ENCODE measurements at places on chromosomes 16 and 17.
A peak's percentile ranks its signal among the peaks of the same experiment; 100 is the strongest.

- peak; percentile 81 for DNase-seq
Observed at GRCh38 chr17:43599835-43600234, 53.7 kb upstream of the ETV4 start.

GRCh38 chr16:24936151-24936550 is 79.0 kb downstream of the ARHGAP17 start:
- DNase-seq: no peak

GRCh38 chr17:58402047-58402446 is 15.3 kb downstream of the RNF43 start:
- DNase-seq: peak; percentile 55

DNA sequence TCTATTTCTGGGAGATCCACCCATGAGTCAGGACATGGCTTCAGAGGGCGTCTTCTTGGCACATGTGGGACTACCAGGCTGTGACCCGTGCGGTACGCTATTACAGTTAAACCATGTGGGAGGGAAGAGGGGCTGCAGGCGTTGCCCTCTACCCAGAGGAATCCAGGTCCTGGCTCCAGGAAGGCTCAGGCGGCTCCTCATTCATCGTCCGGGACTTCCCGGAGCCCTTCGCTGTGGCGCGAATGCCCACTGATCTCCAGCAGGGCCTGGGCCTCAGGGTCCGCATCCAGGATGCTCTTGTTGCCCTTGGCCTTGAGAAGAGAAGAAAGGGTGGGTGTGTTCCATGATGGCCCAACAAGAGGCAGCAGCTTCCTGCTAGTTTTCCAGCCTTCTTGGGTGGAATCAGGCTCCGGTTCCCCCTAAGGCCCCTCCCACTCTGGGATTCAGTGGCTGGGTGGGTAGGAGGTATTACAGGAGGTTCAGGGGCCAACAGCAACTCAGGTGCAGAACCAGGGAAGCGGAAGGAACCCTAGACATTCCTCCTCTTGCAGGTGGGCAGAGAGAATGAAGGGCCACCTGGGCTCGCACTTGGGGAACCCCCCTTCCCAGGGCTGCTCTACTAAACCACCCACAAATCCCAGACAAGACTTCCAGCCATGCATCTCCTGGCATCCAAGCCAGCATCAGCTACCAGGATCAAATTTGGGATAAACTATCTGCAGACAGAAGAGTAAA is 24.6 kb downstream of the MEAK7 start:
- no peak for DNase-seq

DNA sequence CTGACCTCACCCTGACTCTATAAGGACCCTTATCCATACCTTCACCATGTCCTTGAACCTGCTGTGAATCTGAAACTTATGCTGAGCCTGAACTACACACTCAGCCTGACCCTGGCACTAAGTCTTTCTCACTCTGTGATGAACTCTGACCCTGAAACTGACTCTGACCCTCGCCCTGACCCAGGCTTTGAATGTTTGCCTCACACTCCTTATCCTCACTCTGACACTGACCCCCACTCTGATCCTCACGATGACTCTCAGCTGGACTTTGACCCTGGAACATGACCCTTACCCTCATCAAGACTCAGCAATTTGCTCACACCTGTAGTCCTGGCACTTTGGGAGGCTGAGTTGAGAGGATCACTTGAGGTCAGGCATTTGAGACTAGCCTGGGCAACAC is 4.4 kb downstream of the AHSP start:
- no peak for DNase-seq

DNA sequence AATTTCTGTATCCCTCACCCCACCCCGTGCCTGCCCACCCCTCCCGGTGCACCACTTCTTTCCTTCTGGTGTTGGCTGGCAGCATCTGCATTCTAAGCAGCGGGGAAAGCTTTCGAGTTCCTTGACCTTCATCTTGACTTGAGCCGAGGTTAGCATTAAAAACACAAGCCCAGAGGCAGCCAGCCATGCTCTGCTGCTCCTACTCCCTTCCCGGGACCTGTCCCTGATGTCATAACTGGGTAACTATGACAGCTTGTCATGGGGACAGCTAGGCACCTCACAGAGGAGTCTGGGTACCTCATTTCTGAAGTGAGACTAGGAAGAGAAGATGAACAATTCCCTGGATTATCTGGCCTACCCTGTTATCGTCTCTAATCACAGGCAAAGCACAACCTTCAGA is at the start of gene CFAP97D1:
Gene CFAP97D1, plus strand, starts transcription at position 301 of the 400 bp plus-strand sequence. Its CDS starts 28 bp downstream, at position 329.
- DNase-seq: no peak

- peak; percentile 89 for DNase-seq
Observed at GRCh38 chr17:8359769-8360168, 16.7 kb downstream of the KRABD2 start.

DNA sequence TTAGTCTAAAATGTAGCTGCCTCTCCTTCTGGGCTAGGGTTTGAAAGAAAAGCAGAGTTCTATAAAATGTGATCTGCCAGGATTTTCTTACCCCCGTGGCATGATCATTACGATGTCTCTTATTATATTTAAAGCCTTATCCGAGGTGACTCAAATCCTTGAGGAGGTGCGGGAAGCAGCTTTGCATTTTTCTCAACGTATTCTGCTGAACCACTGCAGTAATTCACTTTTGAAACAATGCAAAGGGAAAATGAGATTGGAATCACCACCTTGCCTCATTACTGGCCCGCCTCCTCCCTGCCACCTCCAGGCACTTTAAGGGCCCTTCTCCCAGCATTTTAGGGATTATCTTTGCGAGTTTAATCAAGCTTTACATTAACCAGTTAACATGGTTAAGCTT is 9.7 kb upstream of the NOG start:
- no peak for DNase-seq

GRCh38 chr17:45221081-45222013 is at the start of gene FMNL1:
Gene FMNL1, plus strand, starts transcription at chr17:45221885. Its CDS starts 240 bp downstream, at chr17:45222125.
- DNase-seq: no peak

DNA sequence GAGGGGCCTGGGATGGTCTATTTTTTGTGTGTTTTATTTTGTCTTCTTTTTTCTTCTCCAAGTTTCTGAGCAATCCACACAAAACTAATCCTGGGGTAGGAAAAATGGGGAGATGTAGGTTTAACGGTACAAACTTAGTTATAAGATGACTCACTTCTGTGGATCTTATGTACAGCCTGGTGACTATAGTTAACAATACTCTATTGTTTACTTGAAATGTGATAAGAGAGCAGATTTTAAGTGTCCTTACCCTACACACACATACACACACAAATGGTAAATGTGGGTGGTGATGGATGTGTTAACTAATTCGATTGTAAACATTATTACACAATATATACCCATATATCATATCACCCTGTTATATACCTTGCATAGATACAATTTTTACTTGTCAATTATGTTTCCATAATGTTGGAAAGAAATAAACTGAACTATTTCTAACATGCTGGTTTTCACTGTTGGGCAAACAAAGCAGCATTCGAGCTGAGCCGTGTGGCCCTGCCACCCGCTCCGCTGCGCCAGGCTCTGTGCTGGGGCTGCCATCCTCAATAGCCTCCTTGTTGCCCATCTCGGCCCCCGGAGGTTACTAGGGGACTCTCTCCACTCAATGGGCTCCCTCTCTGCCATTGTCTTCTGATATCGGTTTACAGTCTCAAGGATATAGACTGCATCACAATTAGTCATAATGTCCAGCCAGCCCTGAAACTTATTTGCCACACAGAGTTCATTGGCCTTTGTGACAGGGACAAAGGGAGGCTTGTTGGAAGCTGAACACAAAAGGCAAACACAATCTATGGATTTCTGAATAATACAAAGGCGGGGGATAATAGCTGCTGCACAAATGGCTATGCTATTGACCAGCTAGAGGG is 380.3 kb upstream of the MAF start:
- DNase-seq: no peak

DNA sequence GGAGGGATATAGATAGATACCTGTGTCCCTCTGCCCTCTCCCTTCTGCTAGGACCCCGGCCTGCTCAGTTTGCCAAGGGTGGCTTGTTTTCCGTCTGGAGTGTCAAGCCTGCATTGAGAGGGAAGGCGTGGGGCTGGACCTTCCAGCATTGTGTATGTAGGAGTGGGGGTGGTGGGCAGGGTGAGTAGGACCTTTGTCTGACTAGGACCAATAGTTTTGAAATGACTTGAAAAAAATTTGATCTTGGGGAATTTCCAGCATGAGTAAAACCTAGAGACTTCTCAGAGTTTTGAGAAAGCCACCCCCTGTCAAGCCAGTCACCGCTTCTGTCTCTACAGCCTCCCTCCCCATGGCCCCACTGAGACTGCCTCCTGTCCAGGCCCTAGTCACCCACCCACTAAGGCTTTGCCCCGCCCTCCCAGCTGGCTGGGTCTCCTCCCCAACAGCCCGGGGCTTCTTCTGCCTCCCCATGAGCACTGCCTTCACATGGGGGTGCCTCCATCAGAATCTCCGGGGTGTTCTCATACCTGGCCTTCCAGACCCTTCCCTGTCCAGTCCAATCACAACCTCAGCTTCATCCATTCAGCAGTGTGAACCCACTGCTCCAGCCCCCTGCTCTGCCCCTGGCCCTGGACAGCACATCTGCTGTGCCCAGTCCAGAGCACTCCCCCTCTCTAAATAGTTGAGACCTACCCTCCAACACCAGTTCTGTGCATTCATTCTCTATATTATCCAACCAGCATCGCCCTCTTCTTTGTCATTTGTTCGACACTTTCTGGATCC is 207.0 kb downstream of the MSI2 start:
- DNase-seq: peak; percentile 78

- DNase-seq: no peak
Observed at GRCh38 chr16:50501251-50501650, 46.9 kb upstream of the NKD1 start.

- DNase-seq: no peak
Observed at GRCh38 chr17:68349157-68349556, 57.9 kb downstream of the ARSG start.

DNA sequence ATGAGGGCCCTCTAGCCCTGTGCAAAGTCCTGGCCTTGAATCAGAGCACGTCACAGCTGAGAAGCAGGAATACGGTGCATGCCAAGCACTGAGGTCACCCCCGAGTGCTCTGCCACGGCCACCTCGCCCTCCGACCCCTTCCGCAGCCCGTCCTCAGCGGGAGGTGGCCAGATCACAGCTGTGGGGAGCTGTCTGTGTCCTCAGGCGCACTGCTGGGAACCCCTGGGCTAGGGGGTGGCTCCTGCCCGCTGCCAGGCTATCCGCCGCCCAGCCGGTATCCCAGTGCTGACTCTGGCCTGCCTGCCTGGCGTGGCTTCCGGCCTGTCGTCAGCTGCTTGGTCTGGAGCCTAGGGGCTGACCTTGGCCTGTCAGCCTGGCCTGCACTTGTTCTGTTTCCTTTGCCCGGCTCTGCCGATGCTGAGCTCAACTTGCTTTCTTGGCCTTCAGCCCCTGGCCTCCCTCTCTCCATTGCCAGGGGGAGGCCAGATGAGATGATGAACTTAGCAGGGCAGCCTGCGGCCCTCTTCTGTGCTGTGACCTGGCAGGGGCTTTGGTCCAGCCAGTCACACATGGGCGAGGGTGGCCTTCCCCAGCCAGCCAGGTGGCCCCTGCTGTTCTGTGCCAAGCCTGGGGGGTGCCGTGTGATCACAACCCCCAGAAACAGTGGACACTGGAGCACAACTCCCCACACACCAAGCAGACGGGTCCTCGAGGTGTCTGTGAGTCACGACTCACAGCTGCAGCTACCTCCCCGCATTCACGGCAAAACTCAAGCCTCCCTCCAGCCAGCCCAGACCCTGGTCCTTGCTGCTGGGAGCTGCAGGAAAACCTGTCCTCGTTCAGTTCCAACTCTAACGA is 77.3 kb downstream of the ZDHHC7 start:
- peak; percentile 75 for DNase-seq

DNA sequence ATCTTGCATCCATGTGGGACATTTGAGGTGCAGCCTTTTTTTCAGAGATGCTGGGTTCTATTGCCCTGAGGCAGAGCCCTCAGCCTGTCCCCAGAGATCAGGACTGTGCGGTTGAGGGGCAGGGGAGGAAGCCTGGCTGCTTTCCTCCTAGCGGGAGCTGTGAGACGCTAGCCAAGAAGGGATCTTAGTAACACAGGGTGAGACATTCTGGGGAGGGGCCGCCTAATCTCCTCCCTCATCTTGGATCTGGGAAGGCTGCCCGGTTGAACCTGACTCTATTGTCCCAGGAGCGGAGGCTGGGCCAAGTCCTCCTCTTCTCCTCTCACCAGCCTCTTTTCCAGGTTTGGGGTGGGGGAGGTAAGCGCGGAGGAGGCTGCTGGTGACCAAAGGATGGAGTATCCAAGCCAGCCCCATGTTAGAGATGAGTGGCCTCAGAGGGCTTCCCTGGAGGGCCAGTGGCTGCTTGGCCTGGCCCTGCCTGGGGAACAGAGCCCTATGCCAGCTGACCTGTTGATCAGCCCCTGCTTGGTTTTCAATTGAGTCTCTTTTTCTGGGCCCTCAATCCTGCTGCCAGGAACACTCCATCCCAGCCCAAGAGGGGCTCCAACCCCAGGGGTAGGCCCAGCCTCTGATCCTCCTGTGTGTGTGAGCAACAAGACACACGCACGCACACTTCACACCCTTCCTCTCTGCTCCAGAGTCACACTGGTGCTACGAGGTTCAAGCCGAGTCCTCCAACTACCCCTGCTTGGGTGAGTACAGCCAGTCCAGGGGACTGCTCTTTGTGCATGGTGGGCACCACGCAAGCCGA is 5.0 kb downstream of the CA4 start:
- DNase-seq: peak; percentile 93

- no peak for DNase-seq
Observed at GRCh38 chr16:73217654-73218053, 169.7 kb upstream of the ZFHX3 start.

DNA sequence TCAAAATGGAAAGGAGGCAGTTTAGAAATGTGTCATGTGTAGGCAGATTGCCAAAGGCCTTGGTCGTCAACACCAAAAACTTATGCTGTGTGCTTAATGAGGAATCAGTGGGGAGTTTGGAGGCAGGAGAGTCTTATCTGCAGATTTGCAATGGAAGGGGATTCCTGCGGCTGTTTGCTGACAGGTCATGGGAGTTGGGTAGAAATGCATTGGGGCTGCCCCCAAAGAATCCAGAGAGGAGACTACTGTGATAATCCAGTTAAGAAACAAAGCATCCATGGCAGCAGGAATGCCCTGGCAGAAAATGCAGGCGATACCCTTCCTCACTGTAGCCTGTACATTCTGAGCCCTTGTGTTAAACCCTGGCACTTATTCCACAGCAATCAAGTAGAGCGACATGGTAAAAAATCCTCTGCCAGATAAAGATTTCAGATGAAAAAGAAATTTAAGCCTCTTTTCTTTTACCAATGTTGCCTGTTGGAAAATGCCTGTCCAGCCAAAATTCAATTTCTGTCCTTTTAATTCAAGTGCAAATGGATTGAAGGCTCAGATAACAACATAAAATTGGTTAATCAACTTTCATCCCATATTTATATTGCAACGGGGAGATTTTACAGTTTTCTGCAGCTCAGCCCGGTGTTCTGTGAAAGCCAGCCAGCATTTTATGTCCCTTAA is 491.0 kb upstream of the CDH5 start:
- no peak for DNase-seq

GRCh38 chr17:81561494-81561885 is 9.3 kb upstream of the FAAP100 start:
- DNase-seq: no peak

DNA sequence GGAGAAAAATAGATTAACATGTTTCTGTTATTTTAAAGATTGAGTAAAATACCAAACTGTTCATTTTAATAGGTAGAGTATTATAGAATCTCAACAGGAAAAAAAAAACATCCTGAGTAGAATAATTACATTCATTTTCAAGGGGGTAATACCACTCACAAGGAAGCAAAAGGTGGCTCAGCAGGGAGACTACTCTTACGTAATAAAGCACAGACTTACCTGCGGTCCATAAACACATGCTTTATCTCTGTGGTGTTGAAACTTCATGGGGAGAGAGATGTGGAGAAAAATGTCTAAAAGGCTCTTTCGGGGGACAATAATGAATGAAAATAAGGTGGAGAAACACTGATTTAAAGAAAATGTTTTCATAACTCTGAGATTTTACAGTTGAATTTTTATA is 171.7 kb downstream of the MRTFB start:
- no peak for DNase-seq

- peak; percentile 68 for DNase-seq
Observed at GRCh38 chr16:66740010-66740409, 11.4 kb downstream of the DYNC1LI2 start.
